ENCODE measurements at places on chromosomes 1 and 21.

GRCh38 chr1:160377585-160378206, 10.8 kb downstream of the NHLH1 start:
- DNase-seq = no peak

DNA sequence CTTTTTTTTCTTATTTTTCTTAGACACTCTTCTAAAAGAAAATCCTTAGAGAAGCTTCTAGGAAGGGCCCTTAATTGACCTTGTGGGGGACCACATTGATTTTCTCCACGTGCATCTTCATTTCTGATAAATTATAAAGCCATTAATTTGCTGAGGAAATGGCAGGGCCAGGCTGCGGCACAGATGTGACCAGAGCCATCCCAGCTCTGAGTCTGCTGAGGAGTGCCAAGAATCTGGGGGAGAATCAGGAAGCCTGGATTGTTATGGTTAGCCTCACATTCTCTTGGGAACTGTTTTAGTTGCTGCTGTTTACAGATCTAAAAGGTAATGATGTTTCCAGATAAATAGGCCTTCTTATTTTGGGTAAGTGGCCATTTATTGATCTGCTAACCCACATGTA, 16.2 kb downstream of the PROX1 start:
- DNase-seq = no peak

- no peak for DNase-seq
These were observed 2.2 kb upstream of the DDOST start for GRCh38 chr1:20663365-20663764.

- no peak for DNase-seq
These were observed 669 bp upstream of the ARL8A start for GRCh38 chr1:202145068-202145743.

- DNase-seq = no peak
These were observed 1235.0 kb upstream of the ADGRL4 start for GRCh38 chr1:80241566-80241965.

DNA sequence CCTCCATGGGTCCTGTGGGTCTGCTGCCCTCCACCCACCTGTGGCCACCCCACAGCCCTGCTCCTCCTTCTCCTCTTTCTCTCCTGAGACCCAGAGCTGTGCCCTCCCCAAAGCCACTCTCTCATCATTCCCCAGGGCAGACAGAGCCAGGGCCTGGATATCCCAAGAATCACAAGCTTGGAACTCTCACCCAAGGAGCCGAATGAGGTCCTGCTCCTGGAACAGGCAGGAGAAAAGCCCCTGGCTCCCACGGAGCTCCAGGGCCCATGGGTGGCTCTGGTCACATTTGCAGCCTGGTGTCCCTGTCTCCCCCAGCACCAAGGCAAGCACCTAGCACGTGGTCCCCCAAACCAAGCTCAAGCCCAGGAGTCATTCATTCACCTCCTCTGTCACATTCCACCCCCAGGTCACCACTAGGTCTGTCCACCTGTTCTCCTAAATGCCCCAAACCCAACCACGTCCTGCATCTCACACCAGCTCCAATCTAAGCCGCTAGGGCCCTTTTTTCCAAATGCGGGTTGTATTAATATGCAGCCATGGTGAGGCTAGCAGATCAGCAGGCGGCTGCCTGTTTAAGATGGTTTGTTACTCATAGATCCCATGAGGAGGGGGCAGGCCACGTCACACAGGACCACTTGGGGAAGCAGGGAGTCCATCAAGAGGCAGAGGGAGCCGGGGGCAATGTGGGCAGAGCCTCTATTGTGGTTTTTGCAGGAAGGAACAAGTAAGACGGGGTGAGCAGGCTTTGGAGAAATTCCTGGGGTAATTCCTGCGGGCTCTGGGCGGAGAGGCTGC, 215.5 kb upstream of the VAMP3 start:
- DNase-seq = no peak

DNA sequence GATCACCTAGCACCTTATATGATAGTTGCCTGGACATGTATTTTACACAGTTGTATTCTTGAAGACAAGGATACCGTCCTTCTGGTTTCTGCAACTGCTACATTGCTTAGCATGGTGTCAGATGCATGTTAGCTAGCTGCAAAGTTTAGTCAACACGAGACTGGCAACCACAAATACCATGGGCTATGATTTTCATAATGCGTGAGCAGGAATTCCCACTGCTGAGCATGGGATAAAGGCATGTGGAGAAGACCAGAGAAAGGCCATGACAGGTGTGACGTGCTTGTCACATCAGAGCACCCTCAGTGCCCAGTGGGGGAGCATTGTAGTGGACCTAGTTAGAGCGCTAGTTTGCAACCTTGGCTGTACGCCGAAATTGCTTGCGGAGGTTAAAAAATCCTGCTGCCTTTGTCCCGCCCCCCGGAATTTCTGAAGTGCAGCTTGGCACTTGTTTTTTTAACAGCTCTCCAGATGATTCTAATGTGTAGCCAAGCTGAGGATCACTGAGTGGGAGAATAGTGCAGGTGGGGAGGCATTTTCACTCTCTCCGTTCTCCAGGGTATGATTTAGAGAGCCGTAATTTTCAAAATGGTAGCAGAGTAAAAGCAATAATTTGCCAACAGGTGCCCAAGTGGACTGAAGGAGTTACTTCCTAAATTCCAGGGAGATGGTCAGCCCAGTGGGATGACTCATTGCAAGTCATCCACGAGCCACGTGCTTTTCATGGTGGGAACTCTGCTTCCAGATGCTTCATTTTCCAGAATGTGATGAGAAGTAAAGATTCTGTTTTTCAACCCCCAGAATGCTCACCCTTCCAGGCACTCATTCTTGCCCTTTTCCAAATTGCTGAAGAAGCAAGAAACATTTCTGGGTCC, 81.0 kb downstream of the CNIH3 start:
- DNase-seq = no peak

DNA sequence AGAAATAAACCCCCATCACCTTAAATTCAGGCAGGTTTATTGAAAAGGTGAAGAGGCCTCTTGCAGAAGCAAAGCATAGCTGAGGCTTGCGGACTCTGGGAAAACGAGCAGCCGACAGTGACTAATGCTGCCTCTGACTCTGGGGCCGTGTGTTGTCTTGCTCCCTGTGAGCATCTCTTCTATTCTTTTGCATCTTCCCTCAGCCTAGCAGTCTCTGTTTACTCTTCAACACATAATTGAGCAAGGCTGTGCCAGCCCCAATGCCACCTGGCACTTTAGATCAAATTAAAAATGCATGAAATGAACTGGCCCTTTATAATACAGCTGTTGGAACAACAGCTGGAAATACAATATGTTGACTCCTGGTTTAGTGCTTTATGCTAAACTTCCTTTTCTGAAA, 18.4 kb upstream of the REG4 start:
- no peak for DNase-seq

GRCh38 chr1:62452951-62453350, 16.1 kb downstream of the USP1 start:
- DNase-seq = no peak

Measured in ureter (tissue), 1 donor.